Naive thymus-derived CD4-positive, alpha-beta T cell (primary cell): ENCODE measurements at places on chromosomes 2 and 18. TPM values are rescaled to one million over a fixed set of nuclear protein-coding genes. Genes with fewer than 3 reads are reported as not detected.

WNT10A gene
- total RNA-seq, result 2.8 TPM

TXNDC2 gene
- not detected for total RNA-seq

AQP12A gene
- not detected for total RNA-seq

TEX44 gene
- not detected in 2 replicates for total RNA-seq

KHK gene
- 5.8 TPM for total RNA-seq

ERMN gene
- total RNA-seq, result 3.8 and 6.1 TPM in 2 replicates

CIDEA gene
- not detected for total RNA-seq

ESPNL gene
- total RNA-seq, result 0.35 TPM

DNA sequence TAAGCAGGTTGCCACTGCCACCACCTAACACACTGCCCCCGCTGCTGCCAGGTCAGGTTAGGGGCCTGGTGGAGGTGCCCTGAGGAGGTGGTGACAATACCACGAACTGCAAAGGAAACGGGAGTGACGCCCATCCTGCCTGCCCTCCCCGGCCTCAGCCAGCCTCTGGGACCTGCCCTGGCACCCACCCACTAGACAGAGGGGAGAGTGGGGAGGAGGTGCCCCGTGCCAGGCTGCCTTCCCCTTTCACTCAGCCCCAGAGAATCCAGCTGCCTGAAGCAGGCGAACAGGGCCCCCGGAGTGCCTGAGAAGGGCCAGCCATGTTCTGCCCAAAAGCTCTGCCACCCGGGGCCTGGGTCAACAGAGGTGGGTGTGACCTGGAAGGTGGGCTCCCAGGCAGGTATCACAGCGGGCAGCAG lies 44.5 kb upstream of the FOSL2 start:
- peak; percentile 47 for DNase-seq

- no peak for DNase-seq
Measured at GRCh38 chr18:78612318-78612717, 367.3 kb upstream of the SALL3 start.

DNA sequence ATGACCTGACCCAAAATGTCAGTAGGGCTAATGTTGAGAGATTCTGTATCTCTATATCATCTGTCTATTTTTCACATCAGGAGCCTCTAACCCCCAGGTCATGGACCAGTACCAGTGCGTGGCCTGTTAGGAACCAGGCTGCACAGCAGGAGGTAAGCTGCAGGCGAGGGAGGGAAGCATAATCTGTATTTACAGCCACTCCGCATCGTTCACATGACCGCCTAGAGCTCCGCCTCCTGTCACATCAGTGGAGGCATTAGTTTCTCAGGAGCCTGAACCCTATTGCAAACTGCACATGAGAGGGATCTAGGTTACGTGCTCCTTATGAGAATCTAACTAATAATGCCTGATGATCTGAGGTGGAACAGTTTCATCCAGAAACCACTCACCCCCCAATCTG lies 180.6 kb downstream of the RDH14 start:
- DNase-seq, result no peak

GRCh38 chr2:164538240-164538866 lies 82.9 kb downstream of the GRB14 start:
- DNase-seq, result no peak

- DNase-seq, result no peak
Measured at GRCh38 chr18:57995331-57995730, 48.7 kb upstream of the NEDD4L start.

DNA sequence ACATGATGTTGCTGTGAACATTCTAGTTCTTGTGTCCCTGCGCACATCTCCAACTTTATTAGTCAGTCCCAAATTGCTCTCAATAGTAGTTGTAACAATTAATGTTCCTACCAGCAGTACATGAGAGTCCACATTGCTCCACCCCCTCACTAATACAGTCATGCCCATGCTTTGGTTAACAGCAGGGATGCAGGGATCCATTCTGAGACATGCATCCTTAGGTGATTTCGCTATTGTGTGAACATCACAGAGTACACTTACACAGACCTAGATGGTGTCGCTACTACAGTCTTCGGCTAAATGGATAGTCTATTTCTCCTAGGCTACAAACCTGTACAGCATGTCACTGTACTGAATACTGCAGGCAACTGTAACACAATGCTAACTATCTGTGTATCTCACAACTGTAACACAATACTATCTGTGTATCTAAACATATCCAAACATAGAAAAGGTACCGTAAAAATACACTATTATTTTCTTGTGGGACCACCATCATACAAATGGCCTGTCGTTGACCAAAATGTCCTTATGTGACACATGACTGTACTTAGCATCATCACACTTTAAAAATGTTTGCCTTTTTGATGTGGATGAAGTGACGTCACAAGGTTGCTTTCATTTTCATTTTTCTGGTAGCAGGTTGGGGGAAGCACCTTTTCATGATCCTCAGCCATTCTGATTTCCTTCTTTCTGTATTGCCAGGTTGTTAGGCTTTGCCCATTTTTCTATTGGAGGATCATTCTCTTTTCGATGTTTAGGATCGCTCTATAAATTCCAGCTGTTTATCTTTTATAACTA lies 82.9 kb upstream of the RNF152 start:
- peak; percentile 70 for DNase-seq

- DNase-seq, result no peak
Measured at GRCh38 chr18:37265382-37265781, 300.2 kb downstream of the CELF4 start.

GRCh38 chr2:73938718-73939352 lies 12.2 kb downstream of the DGUOK start:
- DNase-seq, result peak; percentile 26

GRCh38 chr2:197209742-197210408 lies 100.7 kb downstream of the ANKRD44 start:
- DNase-seq, result no peak

DNA sequence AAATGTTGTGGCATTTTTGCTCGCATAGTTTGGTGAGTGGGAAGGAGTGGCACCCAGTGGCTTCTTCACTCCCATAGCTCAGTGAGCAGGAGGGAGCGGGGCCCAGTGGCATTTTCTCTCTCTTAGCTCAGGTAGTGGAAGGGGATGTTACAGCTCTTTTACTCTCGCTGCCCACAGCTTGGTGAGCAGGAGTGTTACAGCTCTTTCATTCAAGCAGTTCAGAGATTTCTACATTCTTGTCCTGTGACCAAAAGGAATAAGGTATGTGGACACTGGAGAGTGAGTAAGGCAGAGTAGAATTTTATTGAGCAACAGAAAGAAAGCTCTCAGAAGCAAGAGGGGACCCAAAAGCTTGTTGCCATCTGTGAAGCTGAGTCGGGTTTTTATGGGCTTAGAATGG lies 192.4 kb downstream of the SPAG16 start:
- DNase-seq, result no peak

DNA sequence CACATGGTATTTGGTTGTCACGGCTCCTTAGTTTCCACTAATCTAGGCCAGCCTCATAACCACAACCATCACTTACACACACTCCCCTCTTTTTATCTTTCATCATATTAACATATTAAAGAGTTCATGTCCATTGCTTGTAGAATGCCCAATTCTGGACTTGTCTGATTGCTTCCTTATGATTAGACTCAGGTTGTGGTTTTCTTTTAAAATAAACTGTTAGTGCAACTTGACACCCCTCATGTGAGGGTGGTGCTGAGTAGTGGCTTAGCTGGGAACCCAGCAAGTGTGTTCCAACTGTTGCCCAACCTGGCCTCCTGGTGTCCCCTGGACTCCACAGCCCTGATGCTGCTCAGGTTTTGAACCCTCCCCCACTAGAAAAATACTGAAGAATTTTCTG lies 20.1 kb upstream of the CD207 start:
- DNase-seq, result no peak

DNA sequence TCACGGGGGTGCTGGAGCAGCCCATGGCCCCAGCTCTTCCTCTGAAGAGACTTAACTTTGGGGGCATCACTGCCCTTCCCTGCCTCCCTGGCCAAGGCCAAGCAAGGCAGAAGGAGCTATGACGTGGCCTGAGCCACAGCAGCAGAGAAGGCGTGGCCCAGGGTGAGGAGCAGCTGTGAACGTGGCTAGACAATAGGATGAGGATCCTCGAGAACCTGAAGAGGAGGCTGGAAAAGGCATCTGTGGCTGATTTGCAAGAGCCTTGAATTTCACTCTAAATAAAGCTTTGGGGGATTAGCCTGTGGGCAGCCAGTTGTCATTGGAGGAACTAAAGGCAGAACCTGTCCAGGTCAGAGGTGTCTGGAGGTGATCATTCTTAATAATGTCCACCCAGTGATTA lies 652.9 kb upstream of the ID2 start:
- no peak for DNase-seq

- no peak for DNase-seq
Measured at GRCh38 chr2:217789736-217790181, 213.0 kb downstream of the TNS1 start.

DNA sequence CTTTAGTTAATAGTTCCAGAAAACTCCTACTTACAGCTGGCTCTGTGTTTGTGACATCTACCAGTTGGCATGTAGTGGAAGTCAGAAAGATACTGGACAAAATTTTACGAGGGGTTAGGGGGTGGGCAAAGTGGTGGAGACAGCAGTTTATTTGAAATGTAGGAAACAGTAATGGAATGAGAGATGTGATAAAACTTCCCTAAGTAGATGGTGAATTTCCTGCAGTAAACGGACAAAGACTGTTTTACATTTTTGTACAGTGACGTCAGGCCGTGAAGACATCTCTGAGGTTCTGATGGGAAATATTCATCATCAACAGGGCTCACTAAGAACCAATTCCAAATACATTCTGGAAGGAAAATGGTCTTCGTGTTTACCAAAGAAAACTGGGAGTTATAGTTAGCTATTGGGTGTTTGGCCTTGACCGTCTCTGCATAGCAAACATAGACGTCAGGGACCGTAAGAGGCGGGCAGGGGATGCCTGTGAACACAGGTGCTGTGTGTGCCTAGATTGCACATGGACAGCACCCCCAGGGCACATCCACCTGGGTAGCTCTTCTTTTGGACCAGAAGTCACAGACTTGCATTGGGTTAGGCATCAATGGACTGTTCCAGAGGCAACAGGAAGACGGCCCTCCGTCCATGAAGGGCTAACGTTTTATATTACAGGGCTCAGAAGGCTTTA lies 131.5 kb downstream of the ZNF516 start:
- DNase-seq, result no peak

DNA sequence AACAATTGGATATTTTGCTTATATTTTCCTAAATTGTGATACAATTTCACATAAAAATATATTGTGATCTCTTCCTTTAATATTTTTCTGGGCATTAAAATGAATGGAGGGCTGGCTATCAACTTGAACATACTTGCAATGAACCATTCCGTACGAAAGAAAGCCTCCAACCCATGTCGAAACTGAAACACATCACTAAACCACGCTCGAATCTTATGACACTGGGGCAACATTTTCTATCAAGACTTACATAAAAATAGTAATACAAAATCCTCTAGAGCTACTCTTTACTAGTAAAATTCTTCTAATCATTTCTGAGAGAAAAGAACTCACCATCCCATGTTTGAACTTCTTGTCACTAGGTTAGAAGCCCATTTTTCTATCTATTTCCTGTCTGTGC lies 132.8 kb upstream of the DOK6 start:
- no peak for DNase-seq

DNA sequence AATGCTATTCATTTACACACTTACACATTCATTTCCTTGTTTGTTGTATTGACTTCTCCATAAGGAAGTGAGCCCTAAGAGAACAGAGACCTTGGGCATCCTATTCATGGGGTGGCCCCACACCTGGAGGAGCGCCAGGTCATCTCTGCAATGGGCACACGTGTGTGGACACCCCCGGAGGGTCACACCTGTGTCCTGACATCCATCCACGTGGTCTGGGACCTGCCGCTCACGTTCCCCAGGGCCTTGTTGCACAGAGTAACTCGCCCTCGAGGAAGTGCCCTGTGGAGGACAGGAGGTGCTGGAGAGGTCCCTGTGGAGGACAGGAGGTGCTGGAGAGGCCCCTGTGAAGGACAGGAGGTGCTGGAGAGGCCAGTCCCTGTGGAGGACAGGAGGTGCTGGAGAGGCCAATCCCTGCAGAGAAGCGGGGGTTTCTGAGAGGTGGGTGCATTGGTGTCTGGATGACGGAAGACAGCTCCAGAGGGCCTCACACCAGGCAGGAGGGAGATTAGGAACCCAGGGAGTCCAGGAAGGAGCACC lies 73.2 kb upstream of the GPC1 start:
- no peak for DNase-seq

DNA sequence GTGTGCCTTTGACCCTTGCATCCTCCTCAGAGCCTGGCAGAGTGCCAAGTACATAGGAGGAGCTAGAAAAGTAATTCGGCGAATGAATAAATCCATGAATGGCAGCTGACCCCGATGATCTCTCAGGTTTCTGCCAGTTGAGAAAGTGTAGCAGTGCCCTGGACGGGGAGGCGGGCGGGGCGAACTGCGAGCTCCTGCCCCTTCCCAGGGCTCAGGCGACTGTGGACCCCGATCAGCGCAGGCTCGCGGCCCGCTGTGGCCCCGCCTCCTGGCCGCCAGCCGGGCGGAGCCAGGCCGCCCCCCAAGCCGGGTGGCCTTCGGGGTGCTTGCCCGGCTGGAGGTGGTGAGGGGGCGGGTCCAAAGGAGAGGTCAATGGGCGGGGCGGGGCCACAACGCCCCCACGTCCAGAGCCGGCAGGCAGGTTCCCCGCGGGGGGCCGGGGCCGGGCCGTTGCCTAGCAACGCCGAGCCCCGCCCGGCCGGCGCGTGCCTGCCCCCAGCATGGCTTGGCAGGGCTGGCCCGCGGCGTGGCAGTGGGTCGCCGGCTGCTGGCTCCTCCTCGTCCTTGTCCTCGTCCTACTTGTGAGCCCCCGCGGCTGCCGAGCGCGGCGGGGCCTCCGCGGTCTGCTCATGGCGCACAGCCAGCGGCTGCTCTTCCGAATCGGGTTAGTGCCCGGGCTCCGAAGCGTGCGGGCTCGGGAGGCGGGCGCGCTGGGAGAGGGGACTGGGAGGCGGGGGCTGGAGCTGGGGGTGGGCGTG lies 30.6 kb upstream of the TMBIM1 start:
- DNase-seq, result peak; percentile 46

DNA sequence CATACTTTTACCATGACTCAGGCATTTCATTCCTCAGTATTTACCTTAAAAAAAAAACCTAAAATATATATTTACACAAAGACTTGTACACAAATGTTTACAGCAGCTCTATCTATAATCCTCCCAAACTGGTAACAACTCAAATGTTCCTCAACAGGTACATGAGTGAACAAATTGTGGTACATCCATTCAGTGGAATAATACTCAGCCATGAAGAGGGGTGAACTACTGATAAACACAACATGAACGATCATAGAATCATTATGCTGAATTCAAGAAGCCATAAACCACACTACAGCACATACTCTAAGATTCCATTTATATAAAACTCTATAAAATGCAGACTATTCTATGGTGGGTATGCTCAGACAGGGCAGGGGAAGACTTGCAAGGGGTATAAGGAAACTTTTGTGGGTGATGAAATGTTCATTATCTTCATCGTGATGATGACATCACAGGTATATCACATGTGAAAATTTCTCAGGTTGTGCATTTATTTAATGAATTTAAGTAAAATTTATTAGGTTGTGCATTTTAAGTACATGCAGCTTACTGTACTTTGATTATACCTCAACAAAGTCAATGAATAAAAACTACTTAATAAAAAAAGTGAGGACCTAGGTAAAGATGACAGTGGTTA lies 24.7 kb upstream of the DUSP2 start:
- DNase-seq, result no peak
